Activated CD4-positive, CD25-positive, alpha-beta regulatory T cell treated with anti-CD3 and anti-CD28 coated beads, Interleukin-2, amount 50 U/mL, for 72 hours (primary cell): ENCODE measurements at places on chromosomes 5 and 9.

GRCh38 chr5:52892242-52892878 is 96.8 kb upstream of the ITGA2 start:
- DNase-seq = no peak

- no peak for DNase-seq
Measured at GRCh38 chr9:86046071-86046636, 53.2 kb downstream of the GOLM1 start.

GRCh38 chr9:88737031-88737430 is 202.1 kb downstream of the NXNL2 start:
- no peak for DNase-seq

DNA sequence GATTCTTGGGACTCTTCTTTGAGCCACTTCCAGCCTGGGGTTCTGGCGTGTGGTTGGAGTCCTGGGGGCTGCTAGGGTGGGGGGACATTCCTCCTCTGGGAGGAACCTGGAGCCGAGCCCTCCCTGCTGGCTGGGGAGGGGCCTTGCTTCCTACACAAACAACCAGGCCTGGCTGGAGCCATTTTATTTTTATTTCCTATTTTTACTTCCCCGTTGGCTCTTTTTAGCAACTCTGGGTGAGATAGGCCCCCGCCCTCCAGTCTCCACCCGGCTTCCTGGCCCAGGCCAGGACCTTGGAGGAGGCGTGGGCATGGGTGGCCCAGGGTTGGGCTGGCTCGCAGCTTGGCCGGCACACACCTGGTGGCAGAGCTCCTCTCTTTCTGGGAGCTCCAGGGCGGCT is 15.1 kb downstream of the RXRA start:
- DNase-seq = no peak

DNA sequence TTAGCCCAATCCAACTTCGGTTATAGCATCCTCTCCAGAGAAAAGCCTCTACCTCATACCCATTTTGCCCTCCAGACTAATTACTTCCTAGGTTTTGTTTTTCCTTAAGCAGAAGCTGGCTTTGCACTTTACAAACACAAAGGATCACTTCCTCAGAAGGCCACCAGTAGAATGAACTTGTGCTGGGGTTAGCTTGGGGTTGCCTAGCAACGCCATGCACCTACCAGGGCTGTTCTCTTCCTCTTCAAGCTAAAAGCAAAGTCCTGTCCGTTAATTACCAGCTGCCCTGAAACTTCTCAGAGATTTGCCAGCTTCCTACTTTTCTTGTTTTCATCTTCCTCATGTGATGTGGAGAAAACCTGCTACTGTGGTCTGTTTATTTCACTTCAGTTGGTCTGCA is 132.0 kb upstream of the WWC1 start:
- no peak for DNase-seq
